ENCODE measurements at places on chromosomes 4 and X.

GRCh38 chrX:53153581-53153980, 59.6 kb downstream of the KANTR start:
- no peak for DNase-seq

DNA sequence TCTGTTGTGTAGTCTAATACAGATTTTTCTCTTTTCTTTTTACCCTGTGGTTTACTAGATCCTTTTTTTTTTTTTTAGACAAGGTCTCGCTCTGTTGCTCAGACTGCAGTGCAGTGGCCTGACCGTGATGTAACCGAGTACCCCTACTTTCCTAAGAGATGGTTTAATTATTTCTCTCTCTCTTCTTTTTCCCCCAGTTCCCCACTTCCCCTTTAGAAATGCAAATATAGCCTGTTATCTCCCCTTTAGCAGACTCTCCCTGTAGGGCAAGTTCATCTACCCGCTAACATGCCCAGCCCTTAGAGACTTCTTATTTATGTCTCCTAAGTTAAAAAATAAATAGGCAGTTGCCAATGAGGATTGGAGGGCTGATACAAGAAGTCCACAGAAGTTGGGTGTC, 4.5 kb downstream of the SNX25 start:
- no peak for DNase-seq

DNA sequence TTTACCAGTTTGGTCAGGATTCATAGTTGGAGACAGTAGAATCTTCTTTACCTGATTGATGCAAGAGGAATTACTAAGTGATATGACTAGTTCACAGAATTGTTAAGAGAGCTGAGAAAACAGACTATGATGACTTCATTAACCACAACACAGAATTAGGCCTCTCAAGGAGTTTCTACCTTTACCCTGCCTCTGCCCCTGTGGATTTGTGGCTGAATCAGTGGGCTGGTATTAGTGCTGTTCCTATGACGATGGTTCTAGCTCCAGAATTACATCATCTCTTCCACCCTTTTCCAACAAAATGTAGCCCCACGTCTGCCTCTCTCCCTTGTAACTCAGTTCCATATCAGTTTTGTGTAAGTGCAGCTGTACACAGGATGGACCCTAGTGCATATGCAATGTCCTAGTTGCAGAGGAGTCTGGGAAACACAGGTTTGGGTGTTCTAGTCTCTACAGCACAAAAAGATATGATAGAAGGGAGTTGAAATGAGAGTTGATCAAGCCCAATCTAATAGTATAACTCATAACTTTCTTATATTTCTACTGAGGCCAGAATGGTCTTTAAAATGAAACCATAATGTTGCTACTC, 99.3 kb downstream of the ANXA5 start:
- DNase-seq, result no peak

- no peak for DNase-seq
Measured at GRCh38 chr4:114659386-114660008, 60.9 kb downstream of the UGT8 start.

GRCh38 chr4:20137176-20137575, 114.5 kb upstream of the SLIT2 start:
- DNase-seq, result no peak

DNA sequence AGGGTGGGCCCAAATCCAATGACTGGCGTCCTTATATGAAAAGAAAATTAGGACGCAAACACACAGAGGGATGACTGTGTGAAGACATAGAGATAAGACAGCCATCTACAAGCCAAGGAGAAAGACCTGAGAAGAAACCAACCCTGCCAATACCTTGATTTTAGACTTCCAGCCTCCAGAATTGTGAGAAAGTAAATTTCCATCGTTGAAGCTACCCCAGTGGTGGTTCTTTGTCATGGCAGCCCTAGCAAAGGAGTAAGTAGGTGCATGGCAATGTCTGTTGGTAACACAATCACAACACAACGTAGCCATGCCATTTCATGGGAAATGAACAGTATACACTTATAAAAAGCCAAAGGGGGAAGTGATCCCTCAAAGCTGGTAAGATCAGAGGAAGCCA, 25.3 kb downstream of the SMIM20 start:
- DNase-seq, result no peak

DNA sequence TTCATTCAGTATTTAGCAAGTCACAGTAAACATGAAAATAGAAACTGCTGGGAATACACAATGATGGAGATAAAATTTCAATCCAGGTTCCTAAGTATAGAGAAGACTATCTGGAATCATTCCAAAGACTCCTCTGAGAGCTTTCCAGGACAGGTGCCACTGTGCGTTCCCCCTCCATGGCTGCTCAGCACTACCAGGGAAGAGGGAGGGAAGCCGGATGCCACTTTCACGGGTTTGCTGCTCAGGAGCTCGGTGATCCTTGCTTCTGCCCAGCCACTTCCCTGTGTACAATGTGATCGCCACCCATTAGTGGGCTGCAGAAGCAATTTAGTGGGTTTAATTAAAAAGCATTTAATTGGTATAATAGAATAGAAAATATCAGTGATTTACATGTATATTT, 94.5 kb downstream of the FNIP2 start:
- no peak for DNase-seq

GRCh38 chrX:41481264-41482109, 34.3 kb downstream of the NYX start:
- DNase-seq, result no peak

- DNase-seq, result no peak
Measured at GRCh38 chr4:38687571-38688011, 23.6 kb downstream of the KLF3 start.

Data from omental fat pad (tissue), 4 donors.